ENCODE measurements at places on chromosomes 4 and X. TPM values are rescaled to one million over a fixed set of nuclear protein-coding genes. Genes with fewer than 3 reads are reported as not detected.

DNA sequence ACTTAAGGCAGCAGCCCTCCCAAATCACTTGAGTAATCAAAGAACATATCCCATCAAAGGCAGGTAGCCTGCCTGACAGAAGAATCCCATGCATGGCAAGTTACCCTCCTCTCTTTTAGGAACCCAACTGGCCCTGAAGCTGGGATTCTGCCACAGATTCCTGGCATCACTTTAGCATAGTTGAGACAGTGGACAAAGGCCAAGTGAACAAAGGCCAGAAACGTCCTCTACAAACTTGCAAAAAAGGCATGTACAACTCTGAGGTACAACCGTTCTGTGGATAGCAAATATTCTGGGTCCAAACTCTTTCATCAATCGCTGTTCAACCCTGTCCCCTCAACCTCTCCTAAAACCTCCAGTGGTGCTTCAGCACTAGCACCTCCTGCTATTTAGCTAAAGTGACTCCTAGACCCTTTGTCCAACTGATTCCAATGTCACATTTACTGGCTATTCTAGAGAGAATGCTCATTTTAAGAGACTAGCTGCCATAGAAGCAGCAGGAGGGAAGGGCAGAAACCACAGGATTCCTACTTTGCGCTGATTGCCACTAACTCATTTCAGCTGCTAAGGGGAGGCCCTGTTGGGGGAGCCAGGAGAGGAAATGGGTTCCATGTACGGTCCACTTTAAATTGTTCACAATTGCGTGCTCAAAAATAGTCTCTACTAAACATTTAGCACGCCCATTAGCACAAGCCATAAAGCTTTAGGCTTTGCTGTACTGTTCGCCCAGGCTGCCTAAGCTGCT lies 105.9 kb downstream of the SHROOM4 start:
- no peak overlapping the region for H3K4me3 ChIP-seq
- no peaks in the 10 kb centered on the region for H3K4me1 ChIP-seq
- H3K27me3 ChIP-seq = no peaks in the 10 kb centered on the region
- H3K27ac ChIP-seq = no peak overlapping the region

DNA sequence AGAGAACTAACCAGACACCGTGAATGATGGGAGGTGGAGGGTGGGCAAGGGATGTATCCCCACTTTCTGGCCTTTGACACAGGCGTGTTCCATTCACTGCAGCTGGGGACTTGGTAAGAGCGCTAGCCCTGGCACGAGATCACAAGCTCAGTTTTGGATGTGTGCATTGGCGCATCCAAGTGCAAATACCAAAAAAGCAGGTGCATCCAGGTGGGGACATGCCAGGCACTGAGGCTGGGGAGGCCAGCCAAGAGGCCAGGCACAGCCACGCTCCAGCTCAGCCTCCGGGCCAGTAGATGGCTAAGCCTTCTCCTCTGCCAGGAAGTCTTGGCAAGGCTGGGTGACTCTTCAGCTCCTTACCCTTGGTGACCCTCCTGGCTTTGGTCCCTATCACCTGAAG lies 4.4 kb upstream of the ZFP92 start:
- H3K27me3 ChIP-seq = no peaks in the 10 kb centered on the region
- no peak for DNase-seq
- no peak overlapping the region for H3K4me3 ChIP-seq

GRCh38 chr4:172142281-172142741 lies 329.1 kb downstream of the GALNTL6 start:
- DNase-seq = no peak
- no peaks in the 10 kb centered on the region for H3K27me3 ChIP-seq
- no peak overlapping the region for H3K4me3 ChIP-seq
- H3K27ac ChIP-seq = no peak overlapping the region

DNA sequence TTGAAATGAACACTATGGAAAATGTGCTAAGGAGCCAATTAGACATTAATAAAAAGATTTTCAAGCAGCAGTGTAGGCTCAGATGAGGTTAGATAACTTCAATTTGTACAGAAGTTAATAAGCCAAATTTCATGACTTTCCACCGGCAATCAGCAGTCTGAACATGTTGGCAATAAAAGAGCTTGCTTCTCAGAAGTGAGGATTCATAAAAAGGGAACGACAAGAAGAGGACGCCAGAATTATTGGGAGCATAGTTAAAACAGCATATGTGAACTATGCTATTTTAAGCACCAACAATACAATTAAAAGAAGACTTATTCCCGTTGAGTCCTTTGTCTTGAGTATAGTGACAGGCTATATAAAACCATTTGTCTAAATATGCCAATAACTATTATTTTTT lies 785.3 kb downstream of the ADGRL3 start:
- H3K27ac ChIP-seq = no peak overlapping the region
- H3K36me3 ChIP-seq = no peaks in the 10 kb centered on the region
- no peaks in the 10 kb centered on the region for H3K27me3 ChIP-seq
- H3K4me1 ChIP-seq = no peaks in the 10 kb centered on the region

- DNase-seq = no peak
- no peaks in the 10 kb centered on the region for H3K4me1 ChIP-seq
- no peaks in the 10 kb centered on the region for H3K27me3 ChIP-seq
- no peaks in the 10 kb centered on the region for H3K36me3 ChIP-seq
These were observed 12.7 kb downstream of the ADGRL3 start for GRCh38 chr4:61212788-61213187.

GRCh38 chr4:186695392-186695791 lies 28.3 kb downstream of the FAT1 start:
- H3K27ac ChIP-seq = no peak overlapping the region
- H3K4me1 ChIP-seq = no peaks in the 10 kb centered on the region
- DNase-seq = no peak
- no peaks in the 10 kb centered on the region for H3K36me3 ChIP-seq
- no peak overlapping the region for H3K4me3 ChIP-seq

GRCh38 chr4:88957570-88957969 lies 99.4 kb downstream of the FAM13A start:
- H3K4me1 ChIP-seq = no peaks in the 10 kb centered on the region
- no peak overlapping the region for H3K4me3 ChIP-seq

GRCh38 chr4:24056289-24056688 lies 166.4 kb upstream of the PPARGC1A start:
- H3K4me3 ChIP-seq = no peak overlapping the region
- H3K27ac ChIP-seq = no peak overlapping the region
- DNase-seq = no peak
- no peaks in the 10 kb centered on the region for H3K4me1 ChIP-seq

- H3K27me3 ChIP-seq = no peaks in the 10 kb centered on the region
- no peak for DNase-seq
- no peak overlapping the region for H3K27ac ChIP-seq
- H3K36me3 ChIP-seq = no peaks in the 10 kb centered on the region
These were observed 1695.2 kb downstream of the STIM2 start for GRCh38 chr4:28555866-28556265.

DNA sequence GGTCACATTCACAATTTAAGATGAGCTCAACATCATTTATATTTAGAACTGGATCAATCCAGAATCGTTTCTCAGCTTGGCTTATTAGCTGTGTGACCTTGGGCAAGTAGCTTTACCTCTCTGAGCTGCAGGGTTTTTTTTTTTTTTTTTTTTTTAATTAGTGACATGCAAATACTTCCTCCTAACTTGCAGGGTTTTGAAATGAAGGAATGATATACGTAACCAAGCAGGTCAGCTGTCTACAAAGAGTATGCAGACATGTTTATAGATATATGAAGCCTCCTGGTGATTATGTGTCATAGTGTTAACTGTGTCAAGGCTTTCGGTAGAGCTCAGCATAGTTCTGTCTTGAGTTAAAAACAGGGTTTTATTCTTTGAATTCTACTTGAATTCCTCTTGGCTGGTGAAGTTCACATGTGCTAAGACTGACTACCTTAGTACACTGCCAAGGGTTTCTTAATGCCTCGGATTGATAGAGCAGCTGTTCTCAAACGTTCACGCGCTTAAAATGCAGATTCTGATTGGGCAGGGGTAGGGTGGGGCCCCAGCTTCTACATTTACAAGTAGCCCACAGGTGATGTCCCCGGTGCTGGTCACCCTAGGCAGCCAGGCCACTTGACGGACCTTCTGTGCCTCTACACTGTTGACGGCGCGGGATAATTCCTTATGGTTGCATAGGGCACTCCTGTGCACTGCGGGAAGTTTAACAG lies 654 bp upstream of the STS start:
- no peak for DNase-seq
- H3K27ac ChIP-seq = peak overlapping the region; percentile 57
- H3K36me3 ChIP-seq = no peaks in the 10 kb centered on the region
- H3K27me3 ChIP-seq = no peaks in the 10 kb centered on the region
- peaks cover 10% of the 10 kb centered on the region for H3K4me1 ChIP-seq

GRCh38 chrX:44872821-44873414 lies at the start of gene KDM6A:
Gene KDM6A, plus strand, starts transcription at chrX:44873188. Its CDS starts 364 bp downstream, at chrX:44873552.
- no peaks in the 10 kb centered on the region for H3K27me3 ChIP-seq
- peak; percentile 96 for DNase-seq
- H3K4me1 ChIP-seq = peaks cover 9% of the 10 kb centered on the region
- peak within 1 kb of the TSS; percentile 90 for H3K27ac ChIP-seq
- H3K4me3 ChIP-seq = peak within 1 kb of the TSS; percentile 74

- H3K4me1 ChIP-seq = no peaks in the 10 kb centered on the region
- peak; percentile 16 for DNase-seq
- peaks cover 7% of the 10 kb centered on the region for H3K27me3 ChIP-seq
These were observed at the start of gene GPRASP2 for GRCh38 chrX:102712216-102712966. Gene GPRASP2, plus strand, starts transcription at chrX:102712448. Its CDS starts 2,422 bp downstream, at chrX:102714870.

GRCh38 chrX:5976332-5976731 lies 252.3 kb downstream of the NLGN4X start:
- H3K4me3 ChIP-seq = no peak overlapping the region
- DNase-seq = no peak
- H3K36me3 ChIP-seq = no peaks in the 10 kb centered on the region

GRCh38 chrX:40278340-40279090 lies 180.8 kb upstream of the BCOR start:
- H3K4me3 ChIP-seq = no peak overlapping the region
- H3K27ac ChIP-seq = no peak overlapping the region
- H3K27me3 ChIP-seq = no peaks in the 10 kb centered on the region
- DNase-seq = no peak
- no peaks in the 10 kb centered on the region for H3K36me3 ChIP-seq
- H3K4me1 ChIP-seq = peaks cover 6% of the 10 kb centered on the region

DNA sequence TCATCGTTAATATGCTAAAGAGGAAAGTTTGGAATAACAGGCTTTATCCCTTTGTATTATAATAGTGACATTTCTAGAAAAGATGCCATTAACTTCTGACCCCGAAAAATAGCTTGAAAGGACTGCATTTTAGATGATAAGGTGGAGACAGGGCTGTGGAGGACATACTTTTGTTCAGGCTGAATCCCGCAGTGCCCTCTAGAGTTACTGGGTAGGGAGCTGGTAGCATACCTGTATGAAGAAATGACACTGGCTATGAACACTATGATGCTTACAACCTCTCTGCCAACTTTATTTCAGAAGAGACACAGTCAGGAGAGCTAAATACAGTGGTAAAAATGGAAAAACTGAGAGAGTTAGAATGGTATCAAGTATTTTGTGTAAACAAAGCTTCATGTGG lies 8.1 kb downstream of the IL1RAPL1 start:
- H3K27ac ChIP-seq = no peak overlapping the region
- H3K4me1 ChIP-seq = no peaks in the 10 kb centered on the region
- no peak overlapping the region for H3K4me3 ChIP-seq
- H3K27me3 ChIP-seq = no peaks in the 10 kb centered on the region
- DNase-seq = no peak

DNA sequence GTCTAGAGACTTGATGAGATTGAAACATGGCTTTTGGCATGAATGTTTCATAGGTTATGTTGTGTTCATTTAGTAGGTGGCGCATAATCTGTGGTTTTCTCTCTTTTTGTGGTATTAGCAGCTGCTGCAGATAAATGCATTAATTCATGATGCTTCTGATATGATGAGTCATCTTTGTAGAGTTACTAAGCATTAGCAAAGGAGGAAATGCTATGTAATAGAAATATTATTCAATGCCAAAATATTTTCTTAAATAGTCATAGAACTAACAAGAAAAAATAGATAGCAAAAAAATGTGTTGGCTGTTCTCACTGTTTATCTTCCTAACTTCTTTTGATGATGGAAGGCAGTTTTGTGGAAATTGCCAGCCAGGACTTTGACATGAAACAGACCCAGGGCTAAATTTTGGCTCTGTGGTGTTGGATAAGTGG lies 3.6 kb downstream of the ZXDB start:
- H3K4me1 ChIP-seq = peaks cover 22% of the 10 kb centered on the region
- H3K27ac ChIP-seq = no peak overlapping the region

GRCh38 chrX:357693-358471 lies 28.8 kb downstream of the PPP2R3B start:
- no peak overlapping the region for H3K27ac ChIP-seq
- no peaks in the 10 kb centered on the region for H3K4me1 ChIP-seq
- H3K27me3 ChIP-seq = no peaks in the 10 kb centered on the region
- no peaks in the 10 kb centered on the region for H3K36me3 ChIP-seq

- no peaks in the 10 kb centered on the region for H3K27me3 ChIP-seq
- no peaks in the 10 kb centered on the region for H3K4me1 ChIP-seq
- no peak for DNase-seq
- H3K36me3 ChIP-seq = no peaks in the 10 kb centered on the region
These were observed 174.2 kb upstream of the JADE1 start for GRCh38 chr4:128635141-128635954.

- H3K27me3 ChIP-seq = no peaks in the 10 kb centered on the region
- H3K27ac ChIP-seq = no peak overlapping the region
- H3K4me3 ChIP-seq = no peak overlapping the region
- no peak for DNase-seq
These were observed 163.0 kb downstream of the FAM13A start for GRCh38 chr4:88893961-88894360.

DNA sequence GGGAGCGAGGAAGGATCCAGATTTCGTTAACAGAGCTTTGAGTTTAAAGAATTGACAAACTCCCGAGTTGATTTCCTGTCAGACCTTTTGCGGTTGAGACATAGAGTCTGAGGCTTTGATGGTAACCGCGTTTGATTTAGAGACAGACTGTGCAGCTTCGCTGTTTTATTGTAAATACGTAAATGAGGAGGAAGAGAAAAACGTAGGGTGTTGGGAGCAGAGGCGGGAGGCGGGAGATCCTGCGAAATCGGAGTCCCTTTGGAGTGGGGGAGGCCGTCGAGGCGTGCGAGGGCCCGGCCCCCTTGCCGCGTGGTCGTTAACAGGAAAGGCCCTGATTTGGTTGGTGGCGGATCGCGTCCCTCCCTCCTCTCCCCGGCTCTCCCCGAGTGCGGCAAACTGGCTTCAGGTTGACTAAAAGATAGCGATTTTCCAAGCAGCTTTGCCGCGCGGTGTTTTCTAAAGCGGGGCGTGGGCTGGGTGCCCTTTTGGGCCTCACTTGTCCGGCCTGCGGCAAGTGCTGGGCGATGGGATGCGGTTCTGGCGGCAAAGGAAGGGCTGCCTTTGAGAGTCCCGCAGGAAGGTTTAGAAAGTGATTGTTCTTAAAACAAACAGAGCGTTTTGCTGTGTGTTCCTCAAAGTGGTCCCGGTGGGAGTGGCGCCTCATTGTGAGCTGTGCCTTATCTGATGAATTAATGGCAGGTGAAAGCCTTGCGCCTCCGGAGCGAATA lies 857 bp downstream of the SCML1 start:
- no peaks in the 10 kb centered on the region for H3K36me3 ChIP-seq
- DNase-seq = peak; percentile 59
- peak overlapping the region; percentile 75 for H3K27ac ChIP-seq
- H3K27me3 ChIP-seq = no peaks in the 10 kb centered on the region

- no peak overlapping the region for H3K27ac ChIP-seq
- H3K36me3 ChIP-seq = no peaks in the 10 kb centered on the region
- H3K4me1 ChIP-seq = peaks cover 5% of the 10 kb centered on the region
- no peaks in the 10 kb centered on the region for H3K27me3 ChIP-seq
- DNase-seq = no peak
- no peak overlapping the region for H3K4me3 ChIP-seq
These were observed 2.3 kb upstream of the INTS6L start for GRCh38 chrX:135518161-135518560.

Gene MCF2
- 0.39 TPM for total RNA-seq

Gene PRDM8
- total RNA-seq = 30.1 TPM

Gene BBS12
- total RNA-seq = 3.4 TPM

Gene EGF
- total RNA-seq = not detected

Gene TLR1
- total RNA-seq = 50.8 TPM
